ENCODE measurements at places on chromosomes 1 and 21. TPM values are rescaled to one million over a fixed set of nuclear protein-coding genes. Genes with fewer than 3 reads are reported as not detected.

The F13B gene
- not detected for total RNA-seq

The MROH7 gene
- total RNA-seq = not detected

The ATP1B1 gene
- total RNA-seq = 16.7 TPM

The UBE2G2 gene
- 40.7 TPM for total RNA-seq

The KPRP gene
- total RNA-seq = not detected

The FNDC10 gene
- 3.4 TPM for total RNA-seq

The IL10RB gene
- 60.6 TPM for total RNA-seq

The STYXL2 gene
- 0.36 TPM for total RNA-seq

The FYB2 gene
- total RNA-seq = not detected

The EXTL1 gene
- 4.1 TPM for total RNA-seq

The ADAM30 gene
- total RNA-seq = not detected

The DEPDC1 gene
- 82.5 TPM for total RNA-seq

The FAM151A gene
- total RNA-seq = not detected

The FAM72C gene
- 0.29 TPM for total RNA-seq

The RORC gene
- not detected for total RNA-seq

The CHIA gene
- total RNA-seq = not detected

The SLX9 gene
- total RNA-seq = 17.0 TPM

The KCNH1 gene
- total RNA-seq = 1.6 TPM

The CDC20 gene
- total RNA-seq = 410 TPM

The FCAMR gene
- not detected for total RNA-seq

The DBT gene
- 4.7 TPM for total RNA-seq

The TRPM2 gene
- total RNA-seq = 6.7 TPM

The TAF12 gene
- 47.9 TPM for total RNA-seq

The KCNT2 gene
- not detected for total RNA-seq

The RIMS3 gene
- 0.84 TPM for total RNA-seq

The KCNE1 gene
- total RNA-seq = not detected

The PTGFR gene
- 39.9 TPM for total RNA-seq

The TPM3 gene
- 606 TPM for total RNA-seq

The FGR gene
- not detected for total RNA-seq

The TINAGL1 gene
- total RNA-seq = 7.0 TPM

The PCAT6 gene
- not detected for total RNA-seq

The CYP4B1 gene
- total RNA-seq = not detected

The GOLPH3L gene
- total RNA-seq = 9.3 TPM

The SCNM1 gene
- 47.4 TPM for total RNA-seq

The LIN28A gene
- not detected for total RNA-seq

All from RPMI7951 (cell line).